ENCODE measurements at places on chromosomes 6 and 20. TPM values are rescaled to one million over a fixed set of nuclear protein-coding genes. Genes with fewer than 3 reads are reported as not detected.

Gene NR2E1
- polyA plus RNA-seq = 0.08 TPM

Gene DEFB132
- not detected for polyA plus RNA-seq

- no peak for DNase-seq
Observed at GRCh38 chr6:40512340-40512739, 74.8 kb downstream of the LRFN2 start.

GRCh38 chr20:5797843-5798462 is 47.8 kb downstream of the SHLD1 start:
- DNase-seq = no peak

- peak; percentile 51 for DNase-seq
Observed at GRCh38 chr6:31402324-31403282, 792 bp upstream of the MICA start.

DNA sequence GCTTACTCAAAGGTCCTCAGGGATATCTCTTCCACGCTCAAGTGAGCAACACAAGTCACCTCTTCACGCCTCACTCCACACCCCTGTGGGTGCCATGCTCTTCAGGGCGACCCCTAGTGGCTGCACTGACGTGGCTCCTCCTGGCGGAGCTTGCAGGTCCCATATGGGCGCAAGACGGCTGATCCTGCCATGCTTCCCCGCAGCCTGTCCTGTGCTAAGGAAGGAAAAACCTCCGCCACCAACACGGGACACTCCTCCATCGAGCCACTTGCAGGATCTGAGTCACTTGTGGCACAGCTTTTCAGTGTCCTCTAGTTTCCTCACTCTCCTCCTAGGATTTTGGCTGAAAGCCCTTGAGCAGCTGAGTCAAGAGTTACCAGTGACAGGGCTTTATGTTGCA is 90.7 kb downstream of the KHDC1L start:
- no peak for DNase-seq

- no peak for DNase-seq
Observed at GRCh38 chr6:147459780-147460179, 48.7 kb upstream of the SAMD5 start.

Gene VSTM2L
- polyA plus RNA-seq = 2.9 TPM

GRCh38 chr20:41165001-41165882 is 27.9 kb downstream of the PLCG1 start:
- DNase-seq = no peak

DNA sequence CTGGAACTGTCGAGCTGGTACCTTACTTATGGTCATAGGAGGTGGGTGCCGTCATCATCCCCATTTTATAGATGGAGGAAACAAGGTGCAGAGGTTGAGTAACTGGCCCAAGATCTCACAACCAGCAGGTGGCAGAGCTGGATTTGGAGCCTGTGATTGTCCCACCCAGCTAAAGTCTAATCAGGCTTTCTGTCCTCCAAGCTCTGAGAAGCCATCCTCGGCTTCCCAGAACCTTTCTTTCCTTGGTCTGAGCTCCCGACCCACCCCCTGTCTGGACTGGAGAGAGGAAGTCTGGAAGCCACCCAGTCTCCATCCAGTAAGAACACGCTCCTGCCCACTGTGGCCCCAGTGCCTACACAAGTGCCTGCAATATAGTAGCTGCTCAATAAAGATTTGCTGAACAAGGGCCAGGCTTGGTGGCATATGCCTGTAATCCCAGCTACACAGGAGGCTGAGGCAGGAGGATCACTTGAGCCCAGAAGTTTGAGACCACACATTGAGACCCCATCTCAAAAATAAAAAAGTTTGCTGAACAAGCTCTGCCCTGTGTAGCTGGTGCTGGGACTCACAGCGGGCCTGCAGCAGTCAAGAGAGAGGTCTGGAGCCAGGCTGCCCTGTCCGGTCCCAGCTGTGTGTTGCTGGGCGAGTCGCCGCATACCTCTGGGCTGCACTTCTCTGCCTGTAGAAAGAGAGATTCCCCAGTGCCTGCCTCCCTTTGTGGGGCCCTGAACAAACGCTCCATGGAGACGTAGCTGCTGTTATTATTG is 32.5 kb upstream of the DLGAP4 start:
- no peak for DNase-seq

Gene KCNS1
- polyA plus RNA-seq = not detected

DNA sequence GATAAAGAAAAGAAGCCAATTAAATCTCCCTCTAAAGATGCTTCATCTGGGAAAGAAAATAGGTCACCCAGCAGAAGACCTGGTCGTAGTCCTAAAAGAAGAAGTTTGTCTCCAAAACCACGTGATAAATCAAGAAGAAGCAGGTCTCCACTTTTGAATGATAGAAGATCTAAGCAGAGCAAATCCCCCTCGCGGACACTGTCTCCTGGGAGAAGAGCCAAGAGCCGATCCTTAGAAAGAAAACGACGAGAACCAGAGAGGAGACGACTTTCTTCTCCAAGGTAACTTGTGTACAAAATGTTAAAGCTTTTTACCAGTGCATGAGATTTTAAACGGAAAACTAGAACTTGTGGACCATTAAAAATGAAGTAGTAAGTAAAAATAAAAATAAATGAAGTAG is 46.5 kb downstream of the FAM217A start:
- DNase-seq = no peak

DNA sequence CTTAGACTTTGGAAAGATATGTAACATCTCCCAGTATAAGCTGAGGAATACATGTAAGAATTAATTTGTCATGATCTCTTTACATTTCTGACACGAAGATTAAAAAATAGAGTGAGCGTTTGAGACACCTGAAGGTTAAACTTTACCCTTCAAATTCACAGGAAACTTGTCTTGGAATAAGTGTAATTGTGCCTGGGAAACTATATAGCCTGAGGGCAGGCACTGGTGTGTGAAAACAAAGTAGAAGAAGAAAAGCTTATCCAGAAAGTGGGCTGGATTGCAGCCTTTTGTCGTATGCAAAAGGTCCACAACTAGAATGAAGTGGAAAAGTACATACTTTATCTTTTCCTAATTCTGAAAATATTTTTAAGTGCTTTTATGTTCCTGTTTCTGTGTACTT is 275.7 kb upstream of the TCF21 start:
- DNase-seq = no peak

Gene SDC4
- polyA plus RNA-seq = 15.3 TPM

Gene AGER
- 8.9 TPM for polyA plus RNA-seq

DNA sequence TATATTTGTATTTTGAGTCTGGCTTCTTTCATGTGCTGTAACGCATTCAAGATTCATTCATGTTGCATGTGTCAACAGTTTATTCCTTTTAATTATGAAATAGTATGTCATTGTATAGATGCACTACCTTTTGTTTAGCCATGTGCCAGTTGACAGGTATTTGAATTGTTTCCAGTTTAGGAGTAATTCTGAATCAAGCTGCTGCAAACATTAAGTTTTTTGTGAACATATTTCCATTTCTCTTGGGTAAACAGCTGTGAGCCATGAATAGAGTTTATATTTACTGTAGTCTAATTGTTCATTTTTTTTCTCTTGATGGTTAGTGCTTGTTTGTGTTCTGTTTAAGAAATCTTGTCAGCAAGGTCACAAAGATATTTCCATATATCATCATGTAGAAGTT is 142.4 kb upstream of the RIPOR2 start:
- DNase-seq = no peak

DNA sequence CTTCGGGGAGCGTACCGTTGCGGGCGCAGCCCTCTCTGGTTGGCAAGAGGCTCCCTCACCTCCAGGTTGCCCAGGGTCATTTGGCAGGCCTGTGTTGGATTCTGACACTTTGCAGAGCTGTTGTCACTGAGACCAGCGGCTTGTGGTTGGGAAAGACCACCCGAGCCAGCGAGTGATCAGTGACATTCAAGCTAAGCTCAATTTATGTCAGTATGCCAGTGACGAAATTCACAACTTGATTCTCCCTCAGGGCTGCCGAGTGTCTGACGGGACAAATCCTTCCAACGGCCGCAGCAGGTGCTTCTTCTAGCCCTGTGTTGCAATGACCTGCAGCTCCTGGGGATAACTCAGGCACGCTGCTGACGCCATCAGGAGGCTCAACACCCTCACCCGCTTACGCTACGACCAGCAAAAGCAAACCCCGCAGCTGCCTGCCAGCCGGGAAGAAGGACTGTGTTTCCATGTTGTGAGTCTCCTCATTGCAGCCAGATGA is 16.9 kb upstream of the SLC22A2 start:
- DNase-seq = no peak

DNA sequence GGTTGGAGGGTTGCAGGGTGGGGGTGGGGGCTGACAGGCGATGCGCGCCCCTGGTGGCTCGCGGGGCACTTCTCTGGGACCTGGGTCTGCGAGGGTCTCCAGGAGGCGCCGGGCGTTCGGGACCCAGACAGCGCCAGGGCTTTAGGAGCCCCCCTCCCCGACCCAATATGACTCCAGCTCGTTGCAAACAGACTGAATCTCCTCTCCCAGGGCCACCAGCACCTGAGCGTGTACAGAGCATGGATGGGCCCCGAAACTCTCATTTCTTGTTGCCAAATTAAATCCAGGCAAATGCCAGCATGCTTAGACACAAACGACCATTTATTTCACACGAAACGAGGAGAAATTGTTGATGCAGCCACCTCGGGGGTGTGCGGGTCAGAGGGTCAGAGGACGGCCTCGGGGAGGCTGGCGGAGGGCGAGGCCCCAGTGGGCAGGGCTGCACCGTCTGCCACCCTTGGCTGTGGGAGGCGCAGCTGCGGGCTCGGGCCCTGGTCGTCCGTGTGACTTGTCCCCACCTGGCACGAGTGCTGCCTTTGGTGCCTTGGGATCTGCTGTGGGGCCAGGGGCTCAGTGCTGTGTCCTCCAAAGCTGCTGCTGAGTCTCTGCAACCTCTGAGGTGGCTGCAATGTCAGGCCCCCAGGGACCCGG is 20.9 kb upstream of the GATA5 start:
- DNase-seq = no peak

Gene PNPLA1
- 0.44 TPM for polyA plus RNA-seq

DNA sequence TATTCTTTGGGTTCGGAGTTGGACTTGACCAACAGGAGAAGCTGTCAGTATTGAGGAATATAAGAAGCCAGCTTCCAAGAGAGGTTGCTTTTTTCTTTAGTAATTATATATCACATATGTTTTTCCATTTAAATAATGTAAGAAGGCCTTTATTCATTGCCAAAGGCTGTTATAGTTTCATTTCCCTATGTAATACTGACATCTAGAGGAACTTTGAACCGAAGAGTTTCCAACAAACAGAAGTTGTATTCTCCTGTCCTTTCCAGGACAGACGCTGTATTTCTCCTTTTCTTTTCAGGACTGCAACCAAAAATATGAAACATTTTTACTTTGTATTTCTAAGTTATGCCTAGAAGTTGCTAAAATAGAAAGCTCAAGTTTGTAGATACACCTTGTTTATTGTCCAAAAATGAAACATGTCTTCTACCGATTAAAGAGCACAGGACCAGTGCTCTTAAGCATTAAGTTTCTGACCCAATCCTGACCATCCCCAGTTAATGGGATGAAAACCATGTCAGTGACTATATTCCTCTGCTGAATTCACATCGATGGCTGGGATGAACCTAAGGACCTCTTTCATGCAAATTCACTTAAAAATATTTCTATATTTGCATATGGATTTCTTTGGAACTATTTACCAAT is 55.1 kb downstream of the MYLK4 start:
- peak; percentile 52 for DNase-seq

GRCh38 chr6:46329568-46329967 is 158.8 kb upstream of the ENPP5 start:
- peak; percentile 23 for DNase-seq

GRCh38 chr20:62977613-62978560 is 25.4 kb downstream of the SLC17A9 start:
- no peak for DNase-seq

- no peak for DNase-seq
Observed at GRCh38 chr20:18724788-18725464, 88.7 kb upstream of the SCP2D1 start.

DNA sequence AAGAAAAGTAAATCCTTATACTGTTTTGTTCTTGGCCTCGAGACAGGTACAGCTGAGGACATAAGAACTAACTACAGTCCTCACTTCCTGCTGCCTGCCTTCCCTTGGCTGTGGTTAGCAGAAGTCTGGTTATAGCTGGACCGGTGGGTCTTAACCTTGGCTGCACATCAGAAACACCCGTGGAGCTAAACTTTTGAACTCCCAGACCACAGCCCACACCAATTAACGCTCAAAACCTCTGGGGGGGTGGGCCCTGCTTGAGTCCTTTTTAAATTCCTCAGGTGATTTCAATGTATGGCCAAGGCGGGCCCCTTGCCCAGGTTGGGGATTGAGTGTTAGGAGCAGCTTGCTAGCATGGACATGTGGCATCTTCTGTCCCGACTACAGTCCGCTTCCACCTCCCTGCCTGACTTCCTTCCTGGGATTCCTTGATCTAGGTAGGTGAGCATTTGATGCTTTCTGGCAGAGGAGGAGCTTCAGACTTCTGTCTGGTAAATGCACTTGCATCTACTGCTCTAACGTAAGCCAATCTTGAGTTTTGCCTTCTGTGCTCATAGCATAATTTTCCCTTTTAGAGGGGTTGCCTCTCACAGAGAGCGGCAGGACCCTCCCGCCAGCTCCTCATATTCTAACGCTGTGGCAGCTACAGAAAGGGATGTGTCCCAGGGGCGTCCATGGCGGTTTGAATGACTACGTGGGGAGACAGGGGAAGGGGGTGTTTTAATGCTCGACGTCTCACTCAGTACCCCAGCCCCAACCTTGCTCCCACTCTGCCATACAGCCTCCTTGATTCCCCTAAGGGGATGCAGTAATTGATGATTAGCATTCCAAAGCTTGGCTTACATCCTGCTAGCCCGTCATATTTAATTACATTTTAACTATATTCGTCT is 390.1 kb downstream of the ZFAND3 start:
- DNase-seq = peak; percentile 56

Gene FERMT1
- 2.6 TPM for polyA plus RNA-seq

Gene HUS1B
- 0.20 TPM for polyA plus RNA-seq

DNA sequence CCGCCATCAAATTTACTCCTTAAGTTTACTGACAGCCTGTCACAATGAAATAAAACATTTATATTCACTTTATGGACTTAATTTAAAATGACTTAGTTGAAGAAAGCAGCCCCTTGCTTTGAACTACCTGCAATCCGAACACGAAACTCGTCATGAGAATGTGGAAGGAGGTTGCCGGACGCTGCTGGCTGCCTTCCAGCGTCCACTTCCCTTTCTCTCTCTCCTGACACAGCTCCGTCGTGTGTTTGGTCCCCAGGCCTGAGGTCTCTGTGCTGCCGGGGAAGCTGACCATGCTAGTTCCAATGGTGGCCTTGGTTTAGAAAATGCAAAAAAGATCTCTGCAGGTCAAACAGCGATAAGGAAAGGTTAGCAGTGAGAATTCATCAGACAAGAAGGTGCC is 519.7 kb downstream of the CDH26 start:
- DNase-seq = peak; percentile 35

- DNase-seq = peak; percentile 25
Observed at GRCh38 chr6:6331946-6332601, 11.6 kb upstream of the F13A1 start.

DNA sequence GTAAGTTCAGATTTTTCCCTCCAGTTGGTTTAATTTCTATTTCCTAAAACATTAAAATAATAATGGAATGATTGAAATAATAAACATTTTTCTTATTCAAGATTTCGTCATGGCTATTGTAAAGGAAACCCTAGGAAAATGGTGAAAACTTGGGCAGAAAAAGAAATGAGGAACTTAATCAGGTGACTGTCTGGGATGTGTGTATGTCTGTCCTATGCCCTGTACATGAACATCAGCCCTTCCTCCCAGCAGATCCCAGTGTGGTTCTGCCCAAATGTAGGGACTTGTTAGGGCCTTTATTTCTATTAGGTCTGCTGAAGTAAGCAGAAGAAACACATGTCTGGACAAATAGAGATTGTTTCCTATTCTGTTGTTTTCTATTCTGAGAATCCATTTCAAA is 13.1 kb downstream of the RIOK1 start:
- DNase-seq = no peak

Gene CLDN20
- polyA plus RNA-seq = 0.09 TPM

Measured in muscle of arm (tissue), 14 donors.